Central memory CD8-positive, alpha-beta T cell (primary cell): ENCODE measurements at places on chromosomes 7 and 10.

DNA sequence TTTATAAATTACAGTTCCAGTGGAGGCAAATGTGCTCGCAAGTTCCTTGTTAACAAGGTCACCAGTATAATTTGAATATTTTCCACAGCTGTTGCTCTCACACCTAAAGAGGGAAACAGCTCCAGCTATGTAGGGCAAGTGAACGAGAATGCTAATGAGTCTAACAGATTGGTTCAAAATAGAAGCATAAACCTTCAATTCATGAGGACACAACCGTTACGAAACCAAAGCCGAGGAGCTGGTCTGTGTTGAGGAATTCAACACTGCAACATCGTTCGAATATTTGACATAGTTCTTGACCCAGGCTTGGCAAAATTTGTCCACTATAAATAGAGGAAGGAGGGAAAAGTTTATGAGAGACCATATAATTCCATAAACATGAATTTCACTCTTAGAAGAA lies 161.3 kb downstream of the KLF6 start:
- DNase-seq, result no peak

DNA sequence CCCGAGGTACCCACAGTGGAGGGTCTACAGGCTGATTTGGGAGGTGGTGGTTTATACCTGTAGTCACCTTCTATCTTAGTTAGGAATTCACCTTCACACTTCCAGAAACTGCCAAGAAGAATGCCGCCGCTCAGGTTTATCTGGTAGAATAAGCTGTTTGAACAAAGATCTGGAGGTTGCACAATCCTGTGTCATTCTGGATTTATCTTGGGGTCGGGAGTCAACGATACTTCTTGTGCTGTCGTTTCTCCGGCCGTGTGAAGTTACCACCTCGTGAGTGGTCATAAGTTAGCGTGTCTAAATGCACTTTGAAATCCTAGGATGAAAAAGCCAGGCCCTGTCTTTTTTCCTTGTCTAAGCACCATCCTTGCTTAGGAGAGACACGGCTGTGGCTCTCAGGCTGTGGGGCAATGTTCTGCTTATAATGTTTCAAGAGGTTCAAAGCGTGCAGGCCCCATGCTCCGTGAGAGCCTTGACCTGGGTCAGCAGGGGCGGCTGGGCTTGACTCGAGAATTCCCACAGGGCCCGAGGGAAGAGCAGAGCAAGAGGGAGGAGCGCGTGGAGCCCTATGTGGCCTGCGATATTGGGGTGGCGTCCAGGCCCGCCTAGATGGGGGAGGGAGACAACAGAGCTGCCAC lies 35.5 kb downstream of the GRIFIN start:
- no peak for DNase-seq

GRCh38 chr7:45292481-45292880 lies 134.9 kb downstream of the RAMP3 start:
- no peak for DNase-seq

GRCh38 chr7:67493366-67493765 lies 496.7 kb downstream of the TYW1 start:
- DNase-seq, result no peak

DNA sequence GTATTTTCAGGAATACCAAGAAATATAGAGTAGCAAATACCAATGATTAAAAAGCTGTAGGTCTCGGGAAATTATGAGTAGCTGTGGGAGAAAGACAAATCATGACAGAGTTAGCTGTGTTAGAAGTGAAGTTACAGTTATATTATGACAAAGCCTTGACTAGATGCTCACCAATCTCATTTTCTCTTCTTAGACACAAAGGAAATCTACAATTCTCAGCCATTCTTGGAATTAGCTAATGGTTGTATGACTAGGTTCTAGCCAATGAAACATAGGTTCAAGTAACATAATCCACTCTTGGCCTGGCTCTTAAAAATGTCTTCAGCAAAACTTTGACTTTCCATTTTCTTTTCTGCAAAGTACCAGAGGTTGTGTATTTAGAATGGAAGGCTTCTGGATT lies 228.8 kb upstream of the MTPN start:
- DNase-seq, result no peak

GRCh38 chr10:132548869-132549268 lies 11.3 kb downstream of the INPP5A start:
- no peak for DNase-seq

- DNase-seq, result no peak
These were observed 1.3 kb downstream of the VSIR start for GRCh38 chr10:71771821-71772617.

DNA sequence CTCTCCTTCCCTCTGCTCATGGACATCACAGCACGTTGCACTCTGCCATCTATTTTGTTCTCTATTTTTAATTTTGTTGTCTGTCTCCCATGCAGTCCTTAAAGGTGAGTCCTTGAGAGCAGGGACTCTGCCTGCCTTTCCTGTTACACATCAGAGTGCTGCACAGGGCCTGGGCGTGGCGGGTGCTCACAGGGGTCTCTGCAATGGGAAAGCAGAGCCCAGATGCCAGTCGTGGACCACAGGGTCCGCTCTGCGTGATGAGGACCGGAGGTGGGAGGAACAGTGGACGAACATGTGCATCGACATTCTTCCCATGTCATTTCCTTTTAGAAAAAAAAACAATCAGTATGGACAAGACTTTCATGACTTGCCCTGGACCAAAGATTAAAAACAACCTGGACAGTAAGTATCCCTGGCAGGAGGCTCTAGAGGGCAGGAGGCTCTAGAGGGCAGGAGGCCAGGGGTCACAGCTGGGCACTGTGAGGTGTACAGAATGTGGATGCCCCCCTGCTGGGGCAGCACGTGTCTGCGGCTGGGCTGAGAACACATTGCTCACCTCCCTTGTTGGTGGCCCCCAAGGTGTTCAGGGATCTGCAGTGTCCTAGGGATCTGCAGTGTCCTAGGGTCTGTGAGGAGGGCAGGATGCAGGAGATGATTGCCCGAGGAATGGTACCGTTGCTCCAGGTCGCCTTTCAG lies 29.6 kb upstream of the ZNF488 start:
- DNase-seq, result no peak
